Endothelial cell of umbilical vein (primary cell): ENCODE measurements at places on chromosomes 4 and X. TPM values are rescaled to one million over a fixed set of nuclear protein-coding genes. Genes with fewer than 3 reads are reported as not detected.
A peak's percentile ranks its signal among the peaks of the same experiment; 100 is the strongest.

GRCh38 chrX:10633722-10634121 lies 13.3 kb upstream of the MID1 start:
- H3K36me3 ChIP-seq = no peaks in the 10 kb centered on the region
- H3K4me1 ChIP-seq = peaks cover 10% of the 10 kb centered on the region
- no peaks in the 10 kb centered on the region for H3K27me3 ChIP-seq
- peak overlapping the region; percentile 55 for H3K27ac ChIP-seq

The IL1RAPL2 gene
- polyA plus RNA-seq = not detected in 2 replicates

The ANAPC4 gene
- 4.9 and 7.6 TPM in 2 replicates for polyA plus RNA-seq

DNA sequence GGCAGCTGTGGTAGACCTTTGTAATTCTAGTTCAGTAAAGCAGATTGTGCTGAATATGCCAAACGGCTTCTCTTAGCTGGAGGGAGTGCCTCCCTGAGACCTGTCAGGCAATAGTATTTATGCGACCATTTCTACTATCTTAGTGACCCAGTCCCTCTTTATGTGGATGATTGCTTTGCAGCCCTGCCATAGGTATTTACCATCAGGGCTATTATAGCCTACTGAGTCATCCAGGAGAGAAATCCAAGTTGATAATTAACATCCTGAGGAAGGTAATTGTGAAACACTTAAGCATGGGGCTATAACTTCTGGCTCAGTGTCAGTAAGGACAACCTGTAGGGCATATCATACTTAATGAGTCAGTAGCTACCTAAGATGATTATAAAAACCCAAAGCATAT lies 103.9 kb upstream of the MAOA start:
- H3K4me1 ChIP-seq = no peaks in the 10 kb centered on the region
- no peaks in the 10 kb centered on the region for H3K36me3 ChIP-seq
- no peaks in the 10 kb centered on the region for H3K27me3 ChIP-seq
- H3K27ac ChIP-seq = no peak overlapping the region

DNA sequence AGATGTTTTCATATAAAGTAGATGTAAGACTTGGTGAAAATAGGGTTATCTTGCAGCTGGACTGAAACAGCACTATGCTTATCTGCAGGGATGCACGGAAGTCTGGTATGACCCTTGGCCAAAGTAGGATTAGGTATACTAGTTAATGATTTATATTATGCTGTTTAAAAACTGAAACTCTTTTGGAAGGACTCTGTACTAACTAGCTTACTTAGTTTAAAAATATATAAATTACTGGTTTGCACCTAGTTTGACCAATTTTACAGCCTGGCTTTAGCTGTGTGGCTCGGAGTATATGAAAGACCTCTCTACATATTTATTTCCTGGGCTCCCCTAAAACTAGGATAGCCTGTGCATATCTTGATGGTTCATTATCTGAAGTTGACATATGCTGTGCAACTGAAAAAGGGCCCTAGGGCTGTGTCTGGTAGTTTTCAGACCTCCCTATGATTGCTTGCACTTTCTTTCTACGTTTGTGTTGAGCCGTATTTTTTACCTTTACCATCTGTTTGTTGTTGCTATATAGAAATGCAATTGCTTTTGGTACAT lies 89.2 kb downstream of the TMEM144 start:
- H3K27me3 ChIP-seq = no peaks in the 10 kb centered on the region
- H3K36me3 ChIP-seq = no peaks in the 10 kb centered on the region
- peak; percentile 79 for DNase-seq
- H3K4me1 ChIP-seq = peaks cover 2% of the 10 kb centered on the region
- no peak overlapping the region for H3K4me3 ChIP-seq
- no peak overlapping the region for H3K27ac ChIP-seq

GRCh38 chr4:81965454-81965853 lies 408.3 kb downstream of the HNRNPD start:
- no peaks in the 10 kb centered on the region for H3K4me1 ChIP-seq
- H3K4me3 ChIP-seq = no peak overlapping the region
- no peaks in the 10 kb centered on the region for H3K36me3 ChIP-seq
- no peak overlapping the region for H3K27ac ChIP-seq
- DNase-seq = no peak
- H3K27me3 ChIP-seq = no peaks in the 10 kb centered on the region

DNA sequence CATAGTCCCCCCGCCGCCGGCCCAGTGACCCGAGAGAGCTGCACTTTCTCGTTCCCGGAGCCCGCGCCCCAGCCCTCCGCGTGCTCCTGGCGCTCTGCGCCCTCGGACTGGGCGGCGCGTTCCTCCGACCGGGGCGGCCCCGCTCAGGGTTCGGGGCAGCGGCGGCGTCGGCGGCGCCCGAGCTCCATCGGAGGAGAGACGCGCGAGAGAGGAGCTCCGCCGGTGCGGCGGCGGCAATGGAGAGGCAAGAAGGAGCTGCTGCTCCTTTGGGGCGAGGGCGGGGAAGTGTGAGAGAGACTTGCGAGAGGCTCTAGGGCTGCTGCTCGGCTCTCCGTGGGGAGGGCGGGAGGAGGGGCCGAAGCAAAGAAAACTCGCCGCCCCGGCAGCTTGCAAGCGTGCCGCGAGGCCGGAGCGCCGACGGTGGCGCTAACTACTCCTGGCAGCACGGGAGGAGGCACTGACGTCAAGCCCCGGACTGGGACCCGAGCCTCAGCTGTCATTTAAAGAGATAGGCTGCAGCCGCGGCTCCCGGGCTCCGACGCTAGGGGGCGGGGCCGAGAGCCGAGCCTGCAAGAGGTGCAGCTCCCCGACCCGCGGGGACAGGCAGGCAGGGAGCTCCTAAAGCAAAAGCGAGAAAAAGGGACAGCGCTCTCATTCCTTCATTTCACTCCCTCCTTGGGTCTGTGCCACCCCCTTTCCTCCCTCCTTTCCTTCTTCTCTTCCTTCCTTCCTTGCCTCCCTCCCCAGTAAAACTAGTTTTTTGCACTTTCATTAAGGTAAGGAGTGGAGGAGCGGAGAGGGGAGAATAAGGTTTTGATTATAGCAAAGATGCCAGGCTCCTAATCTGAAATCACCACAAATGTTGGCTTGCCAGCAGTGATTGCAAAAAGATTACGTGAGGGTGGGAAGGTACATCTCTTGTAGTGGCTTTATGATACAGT lies at the start of gene KCTD8:
Gene KCTD8 (minus strand): TSS at position 289 of the 941 bp plus-strand sequence.
- H3K27me3 ChIP-seq = peaks cover 25% of the 10 kb centered on the region
- H3K4me3 ChIP-seq = peak within 1 kb of the TSS; percentile 36
- no peak within 1 kb of the TSS for H3K27ac ChIP-seq

The SLC38A5 gene
- polyA plus RNA-seq = 21.6 and 24.1 TPM in 2 replicates

- no peak overlapping the region for H3K4me3 ChIP-seq
- no peaks in the 10 kb centered on the region for H3K36me3 ChIP-seq
- H3K27ac ChIP-seq = no peak overlapping the region
- peaks cover 8% of the 10 kb centered on the region for H3K4me1 ChIP-seq
- H3K27me3 ChIP-seq = no peaks in the 10 kb centered on the region
Measured at GRCh38 chrX:118928151-118928550, 46.3 kb upstream of the LONRF3 start.

GRCh38 chrX:133250184-133251100 lies 32.3 kb upstream of the TFDP3 start:
- no peak overlapping the region for H3K4me3 ChIP-seq
- H3K36me3 ChIP-seq = no peaks in the 10 kb centered on the region
- H3K4me1 ChIP-seq = no peaks in the 10 kb centered on the region
- H3K27ac ChIP-seq = no peak overlapping the region
- DNase-seq = no peak

The F9 gene
- polyA plus RNA-seq = not detected in 2 replicates

The TMPRSS11A gene
- not detected in 2 replicates for polyA plus RNA-seq

DNA sequence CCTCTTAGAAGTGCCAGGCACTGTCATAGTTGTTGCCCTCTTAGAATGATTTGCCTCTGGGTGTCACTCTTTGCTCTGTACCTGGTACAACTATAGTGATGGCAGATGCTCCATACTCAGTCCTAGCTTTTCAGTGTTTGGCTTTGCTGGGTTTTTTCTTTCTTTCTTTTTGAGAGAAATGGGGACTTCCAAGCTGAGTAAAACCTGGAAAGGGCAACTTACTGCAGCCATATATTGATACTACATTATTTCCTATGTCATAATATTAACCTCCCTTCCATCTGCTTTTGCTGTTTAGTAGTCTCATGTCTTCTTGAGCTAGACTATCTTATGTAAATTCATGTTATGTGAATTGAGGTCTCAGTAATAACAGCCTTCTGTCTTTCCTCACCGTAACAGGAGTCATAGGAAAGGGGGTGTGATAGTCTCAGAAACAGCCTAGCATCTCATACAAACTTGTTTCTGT lies 49.0 kb downstream of the NIPAL1 start:
- H3K4me1 ChIP-seq = no peaks in the 10 kb centered on the region
- no peaks in the 10 kb centered on the region for H3K36me3 ChIP-seq
- no peaks in the 10 kb centered on the region for H3K27me3 ChIP-seq
- no peak overlapping the region for H3K27ac ChIP-seq
- H3K4me3 ChIP-seq = no peak overlapping the region

GRCh38 chr4:139774759-139775487 lies 109.3 kb downstream of the MGST2 start:
- no peaks in the 10 kb centered on the region for H3K36me3 ChIP-seq
- no peaks in the 10 kb centered on the region for H3K27me3 ChIP-seq
- no peak overlapping the region for H3K4me3 ChIP-seq
- no peak overlapping the region for H3K27ac ChIP-seq

DNA sequence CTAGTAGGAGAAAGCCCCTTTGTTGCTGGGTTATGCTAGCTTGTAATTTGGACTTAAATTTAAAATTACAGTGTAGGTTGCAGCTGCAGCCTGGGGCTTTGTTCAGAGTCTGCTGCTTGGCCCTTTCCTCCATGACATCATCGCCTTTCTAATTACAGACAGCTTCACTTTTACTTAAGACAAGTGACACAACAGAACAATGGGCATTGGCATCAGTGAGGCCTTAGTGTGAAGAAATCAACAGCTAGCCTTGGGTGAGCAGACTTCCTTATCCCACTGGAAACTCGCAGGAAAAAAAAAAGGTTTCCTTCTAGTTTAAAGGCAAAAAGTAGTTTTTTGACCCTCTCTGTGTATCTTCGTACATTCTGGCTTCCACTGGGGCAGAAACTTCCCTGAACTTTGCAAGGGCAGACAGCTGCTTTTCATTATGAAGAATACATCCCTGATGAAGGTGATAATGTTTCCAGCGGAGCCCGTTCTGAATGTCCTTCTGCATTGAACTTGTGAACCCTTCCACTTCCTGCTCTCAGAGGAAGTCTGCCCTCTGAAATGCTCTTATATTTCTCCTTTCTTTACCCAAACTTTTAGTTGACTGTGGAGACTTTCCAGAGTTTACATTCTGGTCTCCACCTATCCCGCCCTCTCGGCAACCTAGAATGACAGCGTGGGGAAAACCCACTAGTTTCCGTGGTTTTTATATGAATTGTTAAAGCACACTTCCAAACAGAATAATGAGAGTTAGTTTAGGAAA lies 123.2 kb upstream of the FAM9C start:
- peak; percentile 79 for DNase-seq
- H3K4me1 ChIP-seq = peaks cover 38% of the 10 kb centered on the region
- peak overlapping the region; percentile 93 for H3K27ac ChIP-seq
- H3K4me3 ChIP-seq = no peak overlapping the region
- no peaks in the 10 kb centered on the region for H3K36me3 ChIP-seq
- H3K27me3 ChIP-seq = no peaks in the 10 kb centered on the region

- H3K27me3 ChIP-seq = no peaks in the 10 kb centered on the region
- H3K27ac ChIP-seq = no peak overlapping the region
- H3K36me3 ChIP-seq = no peaks in the 10 kb centered on the region
- DNase-seq = no peak
- no peaks in the 10 kb centered on the region for H3K4me1 ChIP-seq
Measured at GRCh38 chr4:139312552-139313332, 10.5 kb upstream of the NDUFC1 start.

GRCh38 chr4:48342606-48342880 lies 1.2 kb downstream of the SLAIN2 start:
- no peak overlapping the region for H3K27ac ChIP-seq
- no peaks in the 10 kb centered on the region for H3K27me3 ChIP-seq
- H3K36me3 ChIP-seq = no peaks in the 10 kb centered on the region
- peaks cover 25% of the 10 kb centered on the region for H3K4me1 ChIP-seq
- peak overlapping the region; percentile 74 for H3K4me3 ChIP-seq
- peak; percentile 10 for DNase-seq

DNA sequence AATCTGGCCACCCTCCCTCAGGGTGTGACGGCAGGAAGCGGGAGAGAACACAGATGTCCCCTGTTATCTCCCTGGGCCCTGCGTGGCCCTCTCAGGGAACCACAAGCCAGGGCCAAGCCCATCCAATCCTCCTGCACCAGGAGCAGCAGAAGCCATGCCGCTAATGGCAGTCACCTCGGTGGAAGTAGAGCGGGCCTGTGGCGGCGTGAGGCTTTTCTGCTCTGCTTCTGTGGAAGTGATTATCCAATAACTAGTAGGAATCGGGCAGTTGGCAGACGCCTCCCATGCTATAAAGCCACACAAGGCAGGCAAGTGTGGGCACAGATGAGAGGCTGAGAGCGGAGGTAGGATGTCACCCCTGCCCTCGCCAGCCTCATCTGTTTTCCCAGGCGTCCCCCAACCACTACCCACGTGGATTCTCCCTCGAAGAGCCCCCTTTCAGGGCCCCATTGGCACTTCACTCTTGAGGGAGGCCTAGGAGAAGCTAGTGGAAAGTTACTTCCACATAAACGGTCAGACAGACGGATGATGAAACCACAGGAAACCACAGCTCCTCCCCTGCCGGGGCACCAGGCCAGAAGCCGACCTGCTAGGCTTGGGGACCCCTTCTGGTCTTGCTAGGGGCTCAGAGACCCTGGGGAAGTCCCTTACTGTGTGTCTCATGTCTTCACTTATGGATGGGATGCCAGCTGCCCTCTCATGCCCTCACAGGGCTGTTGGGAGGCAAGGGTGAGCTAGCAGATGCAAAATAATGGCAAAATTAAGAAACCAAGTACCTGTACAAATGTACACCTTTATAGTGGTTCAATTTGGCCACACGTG lies 18.8 kb upstream of the TMSB4X start:
- H3K27me3 ChIP-seq = no peaks in the 10 kb centered on the region
- H3K27ac ChIP-seq = peak overlapping the region; percentile 85
- DNase-seq = peak; percentile 78
- H3K36me3 ChIP-seq = no peaks in the 10 kb centered on the region

GRCh38 chr4:103497692-103498091 lies 222.1 kb downstream of the TACR3 start:
- H3K27me3 ChIP-seq = no peaks in the 10 kb centered on the region
- H3K27ac ChIP-seq = no peak overlapping the region
- no peak overlapping the region for H3K4me3 ChIP-seq
- no peak for DNase-seq

The SHROOM4 gene
- 29.7 and 29.8 TPM in 2 replicates for polyA plus RNA-seq

The GLOD5 gene
- polyA plus RNA-seq = not detected in 2 replicates

DNA sequence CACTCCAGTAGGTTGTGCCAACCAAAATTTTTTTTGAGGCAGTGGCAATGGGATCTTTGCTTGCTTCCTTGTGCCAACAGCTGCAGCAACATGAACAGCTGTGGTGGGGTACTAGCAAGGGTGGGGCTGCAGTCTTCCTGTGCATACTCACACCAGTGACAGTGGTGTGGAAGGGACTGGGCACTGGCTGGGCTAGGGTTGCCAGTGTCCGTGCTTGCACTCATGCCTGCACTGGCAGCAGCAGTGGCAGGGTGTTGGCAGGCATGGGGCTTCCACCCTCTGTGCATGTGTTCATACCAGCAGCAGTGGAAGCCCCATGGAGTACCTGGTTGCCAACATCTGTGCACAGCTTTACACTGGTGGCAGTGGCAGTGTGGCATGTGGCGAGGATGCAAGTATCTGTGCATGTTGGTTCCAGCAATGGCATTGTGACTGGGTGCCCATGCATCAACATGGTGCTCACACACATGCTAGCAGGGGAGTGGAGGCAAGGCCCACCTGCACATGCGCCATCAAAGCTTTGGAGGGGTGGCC lies 1312.6 kb downstream of the PCDH18 start:
- H3K27ac ChIP-seq = no peak overlapping the region
- no peaks in the 10 kb centered on the region for H3K36me3 ChIP-seq
- H3K4me3 ChIP-seq = no peak overlapping the region
- DNase-seq = no peak
- no peaks in the 10 kb centered on the region for H3K4me1 ChIP-seq

The PPARGC1A gene
- not detected in 2 replicates for polyA plus RNA-seq
